ENCODE measurements at places on chromosomes 11 and 22. TPM values are rescaled to one million over a fixed set of nuclear protein-coding genes. Genes with fewer than 3 reads are reported as not detected.

NPTXR gene
- total RNA-seq, result 0.05 TPM

TMPRSS13 gene
- 0.25 TPM for total RNA-seq

OLFML1 gene
- 2.8 TPM for total RNA-seq

API5 gene
- 39.8 TPM for total RNA-seq

NAALAD2 gene
- total RNA-seq, result 3.3 TPM

SYT8 gene
- total RNA-seq, result 0.17 TPM

SLC16A8 gene
- total RNA-seq, result not detected

NOX4 gene
- not detected for total RNA-seq

UEVLD gene
- 7.7 TPM for total RNA-seq

GPR152 gene
- total RNA-seq, result not detected
